ENCODE measurements at places on chromosomes 6 and 20. TPM values are rescaled to one million over a fixed set of nuclear protein-coding genes. Genes with fewer than 3 reads are reported as not detected.

Gene ZNF165
- 0.28 TPM for total RNA-seq

Gene FUT9
- 2.1 TPM for total RNA-seq

Gene MYBL2
- total RNA-seq: not detected

Gene GPR63
- 1.1 TPM for total RNA-seq

Gene SLC22A2
- total RNA-seq: 0.27 TPM

Gene SLPI
- 56.9 TPM for total RNA-seq

Gene RUNX2
- 4.3 TPM for total RNA-seq

Gene SCUBE3
- 2.1 TPM for total RNA-seq

DNA sequence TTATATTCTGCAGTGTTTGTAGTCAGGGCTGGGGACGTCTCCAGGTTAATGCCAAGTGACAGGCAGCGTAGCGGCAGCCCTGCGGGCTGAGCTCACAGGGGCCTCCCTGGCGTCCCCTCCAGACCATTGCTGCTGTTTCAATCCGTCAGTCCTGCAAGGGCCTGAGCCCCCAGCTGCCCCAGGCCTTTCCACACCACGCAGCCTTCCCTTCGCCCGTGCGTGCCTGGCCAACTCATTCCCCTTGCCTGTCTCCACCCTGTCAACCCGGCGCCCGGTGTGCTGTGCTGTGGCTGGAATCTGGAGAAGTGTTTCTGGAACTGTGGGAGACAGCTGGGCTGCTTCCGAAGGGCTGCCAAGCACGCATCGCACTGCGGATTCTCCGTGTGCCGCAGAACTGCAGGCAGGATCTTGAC, 11.9 kb downstream of the BHLHE23 start:
- no peak overlapping the region for H3K4me3 ChIP-seq
- H3K27ac ChIP-seq: no peak overlapping the region
- no peak for DNase-seq
- no peaks in the 10 kb centered on the region for H3K4me1 ChIP-seq
- peaks cover 31% of the 10 kb centered on the region for H3K27me3 ChIP-seq
- H3K36me3 ChIP-seq: no peaks in the 10 kb centered on the region

GRCh38 chr20:3727401-3728021, 5.0 kb upstream of the HSPA12B start:
- H3K36me3 ChIP-seq: no peaks in the 10 kb centered on the region
- peaks cover 21% of the 10 kb centered on the region for H3K27me3 ChIP-seq
- H3K4me1 ChIP-seq: no peaks in the 10 kb centered on the region
- no peak overlapping the region for H3K4me3 ChIP-seq

DNA sequence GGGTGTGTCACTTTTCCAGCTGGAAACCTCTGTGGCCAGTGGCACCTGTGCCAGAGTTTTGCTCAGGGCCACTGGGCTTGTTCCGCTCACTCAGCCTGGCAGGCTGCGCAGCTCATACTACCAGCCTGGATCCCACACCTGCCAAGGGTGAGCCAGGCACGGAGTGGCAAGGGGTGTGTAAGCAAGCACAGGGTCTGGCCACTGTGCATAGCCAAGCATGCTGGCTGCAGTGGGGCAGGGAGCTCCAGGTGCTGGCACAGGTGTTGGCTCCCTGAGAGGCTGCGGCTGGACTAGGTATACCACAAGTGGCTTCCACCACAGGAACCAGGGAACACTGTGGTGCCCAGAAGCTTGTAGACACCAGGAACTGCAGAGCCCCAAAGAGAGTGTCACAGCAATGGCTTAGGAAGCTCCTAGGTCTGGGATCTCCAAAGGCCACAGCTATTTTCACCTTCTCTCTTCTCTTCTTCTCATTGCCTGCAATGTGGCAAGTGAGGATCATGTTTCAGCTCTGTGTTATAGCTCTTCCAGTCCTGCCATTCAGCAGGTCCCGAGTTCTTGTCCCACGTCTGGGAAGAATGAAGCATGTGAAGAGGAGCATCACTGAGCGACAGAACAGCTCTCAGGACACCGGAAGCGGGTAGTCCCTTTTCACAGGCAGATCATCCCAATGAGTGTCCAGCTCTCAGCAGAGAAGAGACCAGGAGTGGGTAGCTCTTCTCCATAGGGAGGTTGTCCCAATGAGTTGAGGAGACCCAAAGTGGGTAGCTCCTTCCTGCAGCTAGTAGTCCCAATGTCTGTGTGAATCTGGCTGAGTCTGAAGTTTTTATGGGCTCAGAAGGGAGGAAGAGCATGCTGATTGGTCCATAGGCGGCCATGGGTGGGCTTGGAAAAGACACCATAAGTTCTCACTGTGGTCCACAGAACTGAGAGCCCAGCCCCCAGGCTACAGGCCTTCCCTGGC, 41.3 kb downstream of the WASF1 start:
- no peaks in the 10 kb centered on the region for H3K27me3 ChIP-seq
- H3K4me1 ChIP-seq: no peaks in the 10 kb centered on the region
- DNase-seq: no peak
- no peak overlapping the region for H3K27ac ChIP-seq
- H3K36me3 ChIP-seq: no peaks in the 10 kb centered on the region

DNA sequence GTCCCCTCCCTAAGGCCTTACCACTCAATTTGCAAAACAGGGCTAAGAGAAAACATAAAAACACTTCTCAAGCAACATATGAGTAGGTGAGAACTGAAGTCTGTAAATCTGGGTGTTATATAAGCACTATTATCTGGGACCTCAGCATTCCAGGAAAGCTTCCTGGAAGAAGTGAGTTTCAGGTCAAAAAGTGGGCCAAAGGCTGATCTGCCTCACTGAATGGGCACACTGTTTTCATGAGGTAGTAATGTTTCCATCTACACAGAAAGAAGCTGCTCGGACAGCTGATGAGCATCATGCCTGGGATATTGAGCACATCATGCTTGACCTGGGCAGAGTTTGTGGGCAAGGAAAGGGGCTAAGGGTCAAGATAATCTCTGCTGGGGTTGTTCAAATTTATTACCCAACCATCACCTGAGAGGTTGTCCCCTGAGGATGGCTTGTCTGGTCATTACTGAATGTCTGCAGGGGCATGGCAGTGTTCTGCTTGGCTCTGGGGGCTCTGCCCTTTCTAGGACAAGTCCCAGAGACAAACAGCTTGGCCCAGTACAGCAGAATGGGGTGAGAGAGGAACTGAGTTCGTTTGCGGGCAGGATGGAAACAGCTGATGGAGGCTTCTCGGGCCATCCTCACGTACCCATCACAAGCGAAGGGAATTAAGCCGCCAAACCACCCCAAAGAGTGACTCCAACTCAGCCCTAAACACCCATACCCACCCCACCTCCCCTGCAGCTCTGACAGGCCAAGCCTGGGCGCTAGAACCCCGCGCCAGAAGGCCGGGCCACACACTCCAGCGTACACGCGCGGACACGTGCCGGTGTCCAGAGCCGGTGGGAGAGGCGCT, 1.2 kb upstream of the SYNJ2 start:
- peaks cover 27% of the 10 kb centered on the region for H3K4me1 ChIP-seq
- H3K36me3 ChIP-seq: no peaks in the 10 kb centered on the region
- H3K4me3 ChIP-seq: peak overlapping the region; percentile 83
- no peaks in the 10 kb centered on the region for H3K27me3 ChIP-seq

GRCh38 chr6:30689022-30689865, 1.5 kb downstream of the NRM start:
- peak overlapping the region; percentile 99 for H3K27ac ChIP-seq
- no peak overlapping the region for H3K4me3 ChIP-seq
- H3K27me3 ChIP-seq: no peaks in the 10 kb centered on the region
- DNase-seq: peak; percentile 48

- peaks cover 33% of the 10 kb centered on the region for H3K4me1 ChIP-seq
- peak overlapping the region; percentile 71 for H3K4me3 ChIP-seq
- peak; percentile 86 for DNase-seq
- peak overlapping the region; percentile 93 for H3K27ac ChIP-seq
Observed at GRCh38 chr6:169725125-169726048, 1.1 kb upstream of the PHF10 start.

- peaks cover 28% of the 10 kb centered on the region for H3K36me3 ChIP-seq
- H3K4me3 ChIP-seq: no peak overlapping the region
- no peak for DNase-seq
- H3K27me3 ChIP-seq: no peaks in the 10 kb centered on the region
- no peak overlapping the region for H3K27ac ChIP-seq
Observed at GRCh38 chr20:35463455-35464300, 8.3 kb downstream of the CEP250 start.

DNA sequence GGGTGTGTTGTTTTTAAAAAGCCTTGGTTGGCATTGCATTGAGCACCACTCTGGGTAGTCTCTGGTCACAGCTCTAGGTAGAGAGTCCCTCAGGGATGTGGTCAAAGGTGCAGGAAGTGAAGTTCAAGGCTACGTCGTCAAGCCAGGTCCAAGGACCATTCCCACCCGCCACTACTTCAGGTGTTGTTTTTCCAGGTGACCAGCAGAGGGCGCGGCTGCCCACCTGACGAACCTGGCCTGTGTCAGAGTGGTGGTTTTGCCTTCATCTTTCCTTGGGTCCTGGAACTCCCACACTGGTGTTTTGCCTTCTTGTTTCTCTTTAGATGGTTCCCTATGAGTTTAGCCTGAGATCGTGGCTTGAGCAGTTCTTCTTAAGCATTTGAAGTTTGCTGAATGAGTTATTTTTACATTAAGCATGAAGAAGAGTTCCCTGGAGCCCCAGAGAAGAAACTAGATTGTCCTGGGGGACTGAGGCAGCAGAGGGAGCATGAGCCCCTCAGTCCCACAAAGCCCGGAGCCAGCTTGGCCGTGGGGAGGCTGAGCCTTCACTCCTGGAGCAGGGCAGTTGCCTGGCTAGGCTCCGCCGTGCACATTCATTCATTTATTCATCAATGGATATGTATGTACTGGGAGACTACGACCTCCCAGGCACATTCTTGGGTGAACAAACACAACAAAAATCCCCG, 5.6 kb upstream of the PHACTR3 start:
- H3K27me3 ChIP-seq: peaks cover 12% of the 10 kb centered on the region
- H3K4me1 ChIP-seq: no peaks in the 10 kb centered on the region
- no peak overlapping the region for H3K27ac ChIP-seq
- no peak for DNase-seq
- H3K36me3 ChIP-seq: no peaks in the 10 kb centered on the region
- no peak overlapping the region for H3K4me3 ChIP-seq

- no peak for DNase-seq
- no peak overlapping the region for H3K4me3 ChIP-seq
- no peaks in the 10 kb centered on the region for H3K4me1 ChIP-seq
- no peaks in the 10 kb centered on the region for H3K27me3 ChIP-seq
Observed at GRCh38 chr6:51570168-51570921, 517.1 kb downstream of the PKHD1 start.

DNA sequence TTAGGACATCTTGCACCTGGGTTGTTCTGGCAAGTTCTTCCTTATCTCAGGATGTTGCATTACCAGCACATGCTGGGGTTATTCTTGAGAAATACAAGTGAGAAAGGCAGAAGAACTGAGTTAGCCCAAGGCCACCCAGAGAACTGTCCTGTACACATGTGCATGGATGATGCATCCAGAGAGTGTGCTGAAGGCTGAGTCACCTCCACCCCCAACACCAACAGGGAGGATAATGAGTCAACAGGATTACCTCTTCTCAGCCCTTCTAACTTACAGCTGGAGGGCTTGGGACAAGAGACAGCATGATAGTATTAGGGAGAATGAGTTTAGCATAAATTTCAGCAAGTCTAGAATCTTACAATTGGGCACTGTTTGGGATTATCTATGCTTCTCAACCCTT, 8.5 kb downstream of the SCGN start:
- H3K27ac ChIP-seq: no peak overlapping the region
- no peaks in the 10 kb centered on the region for H3K27me3 ChIP-seq
- H3K4me1 ChIP-seq: no peaks in the 10 kb centered on the region
- no peak for DNase-seq

- H3K4me3 ChIP-seq: no peak overlapping the region
- H3K4me1 ChIP-seq: no peaks in the 10 kb centered on the region
- no peaks in the 10 kb centered on the region for H3K27me3 ChIP-seq
Observed at GRCh38 chr6:10081075-10081474, 333.8 kb downstream of the TFAP2A start.

DNA sequence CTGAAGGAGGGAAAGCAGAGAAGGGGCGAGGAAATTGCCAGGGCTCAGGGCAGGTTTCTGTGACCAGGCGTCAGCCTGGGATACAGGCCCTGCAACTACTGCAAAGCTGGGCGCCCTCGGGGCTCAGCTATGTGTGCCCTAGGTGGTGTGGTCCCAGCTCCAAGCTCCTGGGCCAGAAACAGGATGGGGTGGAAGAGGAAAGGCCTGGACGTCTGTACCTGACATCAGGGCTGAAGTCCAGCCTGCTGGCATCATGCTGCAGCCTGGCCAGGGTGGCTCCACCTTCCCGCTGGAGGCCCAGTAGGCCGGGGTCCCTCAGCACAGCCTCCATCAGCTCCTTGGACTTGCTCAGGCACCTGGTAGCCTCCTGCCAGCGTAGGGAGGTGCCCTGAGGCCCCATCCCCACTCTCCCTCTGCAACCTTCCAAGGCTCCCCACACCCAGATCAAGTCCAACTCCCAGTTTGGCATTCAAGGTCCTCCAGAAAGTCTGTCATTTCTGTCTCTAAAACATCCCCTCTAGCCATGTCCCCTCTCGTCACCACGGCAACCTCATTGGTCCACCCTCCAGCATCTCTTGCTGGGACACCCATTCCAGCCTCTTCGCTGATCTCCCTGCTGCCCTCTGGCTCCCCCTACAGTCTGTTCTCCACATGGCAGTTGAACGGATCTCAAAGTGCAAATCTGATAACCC, 38.2 kb downstream of the KIAA1755 start:
- no peaks in the 10 kb centered on the region for H3K27me3 ChIP-seq
- H3K36me3 ChIP-seq: no peaks in the 10 kb centered on the region
- DNase-seq: peak; percentile 75
- H3K4me3 ChIP-seq: no peak overlapping the region
- peaks cover 13% of the 10 kb centered on the region for H3K4me1 ChIP-seq
- no peak overlapping the region for H3K27ac ChIP-seq

DNA sequence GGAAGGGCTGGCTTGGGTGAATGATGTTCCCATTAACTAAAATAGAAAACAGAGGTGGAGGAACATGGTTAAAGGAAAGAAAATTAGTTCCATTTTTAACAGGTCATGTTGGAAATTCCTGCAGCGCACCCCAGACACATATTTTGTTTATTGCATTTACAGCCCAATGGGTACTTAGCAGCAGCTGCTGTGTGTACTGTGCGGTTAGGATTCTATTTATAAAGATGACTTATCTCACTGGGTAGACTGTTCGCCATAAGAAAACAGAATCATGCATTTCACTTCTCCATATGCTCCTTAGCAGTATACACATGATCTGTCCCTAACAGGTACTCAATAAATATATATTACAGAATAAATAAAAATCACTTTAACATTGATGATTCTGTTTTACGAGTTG, 135.8 kb downstream of the SLC35F1 start:
- no peak overlapping the region for H3K4me3 ChIP-seq
- no peaks in the 10 kb centered on the region for H3K4me1 ChIP-seq
- DNase-seq: no peak
- no peaks in the 10 kb centered on the region for H3K36me3 ChIP-seq
- H3K27ac ChIP-seq: no peak overlapping the region
- H3K27me3 ChIP-seq: no peaks in the 10 kb centered on the region

All from sigmoid colon (tissue), 7 donors.